ENCODE measurements at places on chromosomes 12 and 14.

GRCh38 chr14:92209141-92209540, 87.4 kb downstream of the CPSF2 start:
- no peak for DNase-seq

DNA sequence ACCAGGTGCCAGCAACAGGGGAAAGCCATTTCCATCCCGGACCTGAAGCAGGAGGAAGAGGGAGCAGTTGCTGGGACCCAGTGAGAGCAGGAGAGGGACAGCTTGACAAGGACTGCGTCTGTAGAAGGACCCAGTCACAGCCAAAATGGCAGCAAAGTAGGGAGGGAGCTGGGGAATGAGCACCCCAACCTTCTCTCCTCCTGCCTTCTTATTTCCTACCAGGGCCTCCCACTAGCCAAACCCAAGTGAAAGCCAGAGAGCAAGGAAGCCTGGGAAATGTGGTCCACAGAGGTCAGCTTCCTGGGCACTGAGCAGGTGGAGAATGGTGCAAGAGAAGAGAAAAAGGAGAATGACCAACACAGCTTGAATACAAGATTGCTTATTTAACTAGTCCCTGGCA, 108.5 kb upstream of the MYL2 start:
- no peak for DNase-seq

- DNase-seq, result no peak
These were observed 5.1 kb downstream of the SHMT2 start for GRCh38 chr12:57234571-57235016.

DNA sequence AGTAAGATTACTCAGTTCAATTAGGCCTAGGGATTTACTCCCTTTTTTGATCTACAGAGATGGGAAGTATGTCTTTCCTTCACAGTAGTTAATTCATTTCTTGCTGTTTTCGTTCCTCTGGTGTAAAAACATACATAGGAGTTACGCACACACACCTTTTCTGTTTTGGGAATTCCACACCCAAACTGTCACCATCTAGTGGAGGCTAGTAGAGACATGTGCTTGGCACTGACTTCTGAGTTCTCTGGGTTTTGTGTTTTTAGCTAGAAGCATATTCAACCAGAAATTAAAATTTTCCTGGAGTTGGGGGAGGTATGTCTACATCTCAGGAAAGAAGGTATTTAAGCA, 1.4 kb downstream of the SUSD6 start:
- DNase-seq, result no peak

GRCh38 chr12:51818566-51819300, 29.8 kb downstream of the FIGNL2 start:
- DNase-seq, result no peak
